ENCODE measurements at places on chromosomes 1 and 21.

- DNase-seq: no peak
Measured at GRCh38 chr1:9761855-9762254, 61.9 kb downstream of the CLSTN1 start.

DNA sequence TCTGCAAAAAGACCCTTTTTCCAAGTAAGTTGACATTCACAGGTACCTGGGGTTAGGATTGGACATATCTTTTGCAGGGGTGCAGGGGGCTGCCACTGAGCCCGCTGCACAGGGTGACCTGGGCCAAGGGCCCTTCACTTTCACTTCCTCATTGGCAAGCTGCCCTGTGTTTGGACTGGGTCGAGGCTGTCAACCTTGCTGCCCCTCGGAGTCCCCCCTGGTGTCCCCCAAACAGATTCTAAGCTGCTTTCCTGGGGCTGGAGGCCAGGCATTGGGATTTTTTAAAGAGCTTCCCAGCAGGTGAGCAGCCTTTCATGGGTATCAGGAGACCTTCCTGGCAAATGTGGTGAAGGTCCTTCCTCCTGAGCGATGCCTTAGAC lies 7.9 kb upstream of the UMODL1 start:
- DNase-seq: no peak

- no peak for DNase-seq
Measured at GRCh38 chr1:240768979-240769378, 157.0 kb upstream of the GREM2 start.

- no peak for DNase-seq
Measured at GRCh38 chr1:193629875-193630274, 443.5 kb upstream of the B3GALT2 start.

- no peak for DNase-seq
Measured at GRCh38 chr1:208204779-208205178, 39.4 kb downstream of the PLXNA2 start.

DNA sequence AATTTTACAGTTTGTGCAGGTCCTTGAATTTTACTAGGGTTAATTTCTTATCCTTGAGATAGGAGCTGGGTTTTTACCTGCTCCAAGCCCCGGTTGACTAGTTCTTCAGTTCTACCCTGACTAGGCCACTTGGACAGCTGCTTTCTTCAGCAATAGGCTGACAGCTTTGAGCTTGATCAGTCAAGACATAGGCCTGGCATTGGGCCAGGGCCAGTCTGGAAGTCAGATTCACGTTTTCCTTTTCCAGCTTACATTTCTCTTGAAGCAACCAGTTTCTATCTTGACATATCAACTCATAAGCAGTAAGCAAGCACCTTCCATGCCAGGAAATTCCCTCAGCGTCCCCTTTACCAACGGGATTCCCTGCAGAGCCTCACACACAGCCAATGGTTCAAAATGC lies 63.7 kb upstream of the AJAP1 start:
- no peak for DNase-seq

DNA sequence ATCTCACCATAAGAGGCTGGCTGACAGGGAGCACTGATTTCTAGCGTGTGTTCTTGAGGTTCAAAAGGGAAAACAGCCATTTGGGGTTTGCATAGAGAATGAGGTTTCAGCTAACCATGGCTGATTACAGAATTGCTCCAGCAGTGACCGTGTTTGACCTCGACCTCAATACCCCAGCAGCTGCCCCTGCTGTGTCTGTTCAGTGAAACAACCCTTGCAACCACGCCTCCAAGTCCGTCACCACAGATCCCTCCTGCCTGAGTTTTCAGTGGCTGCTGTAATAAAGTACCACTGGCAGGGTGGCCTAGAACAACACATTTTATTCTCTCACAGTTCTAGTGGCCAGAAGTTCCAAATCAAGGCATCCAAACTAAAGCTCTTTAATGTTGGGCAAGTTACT lies 147.7 kb downstream of the HUNK start:
- no peak for DNase-seq

DNA sequence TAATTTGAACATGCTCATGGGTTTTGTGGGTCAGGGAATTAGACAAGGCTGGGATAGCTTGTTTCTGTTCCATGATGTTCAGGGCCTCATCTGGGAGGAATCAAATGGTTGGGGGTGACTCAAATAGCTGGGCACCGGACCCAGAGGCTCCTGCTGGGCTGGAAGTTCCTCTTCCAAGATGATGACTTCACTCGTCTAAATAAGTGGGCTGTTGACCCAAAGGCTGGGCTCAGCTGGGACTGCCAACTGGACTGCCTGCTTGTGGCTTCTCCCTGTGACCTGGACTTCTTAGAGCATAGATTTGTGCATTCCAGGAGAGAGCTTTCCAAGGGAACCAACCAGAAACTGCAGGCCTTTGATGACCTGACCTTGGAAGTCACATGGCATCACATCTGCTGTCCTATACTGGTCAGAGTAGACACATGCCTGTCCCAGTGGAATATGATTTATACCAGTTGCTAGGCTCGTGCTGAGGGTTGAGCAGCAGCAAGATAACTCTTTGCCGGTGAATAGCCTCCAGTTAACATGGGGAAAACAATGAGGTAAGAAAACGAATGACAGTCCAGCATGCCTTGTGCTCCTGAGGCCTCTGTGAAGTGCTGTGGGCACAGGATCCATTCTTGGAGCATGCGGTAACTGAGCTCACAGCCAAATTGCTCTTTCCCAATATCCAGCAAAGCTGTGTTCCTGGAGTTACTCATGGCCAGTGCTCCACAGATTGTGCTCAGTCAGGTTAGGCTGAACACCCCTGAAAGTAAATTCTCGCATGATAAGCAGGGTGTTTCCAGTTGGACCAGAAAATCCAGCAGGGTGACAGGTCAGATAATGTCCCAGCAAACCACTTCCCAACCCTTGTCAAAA lies 272.9 kb upstream of the TMEM51 start:
- no peak for DNase-seq

DNA sequence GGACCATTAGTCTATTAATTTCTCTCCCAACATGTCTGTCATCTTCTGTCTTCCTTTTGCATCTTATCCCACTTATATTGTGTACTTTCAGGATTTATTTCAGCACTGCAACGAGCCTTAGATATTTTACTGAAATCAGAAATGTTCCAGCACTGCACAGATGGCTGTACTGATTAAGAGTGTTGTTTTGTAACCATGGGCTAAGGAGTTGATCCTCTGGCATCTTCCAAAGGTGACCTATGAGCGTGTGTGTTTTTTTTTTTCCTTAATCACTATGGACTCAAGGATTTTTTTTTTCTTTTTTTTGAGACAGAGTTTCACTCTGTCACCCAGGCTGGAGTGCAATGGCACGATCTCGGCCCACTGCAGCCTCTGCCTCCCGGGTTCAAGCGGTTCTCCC lies 7.1 kb upstream of the DDX59 start:
- DNase-seq: no peak

GRCh38 chr1:53727461-53728092 lies 11.4 kb downstream of the GLIS1 start:
- DNase-seq: no peak

GRCh38 chr1:212161231-212161781 lies 123.9 kb upstream of the PPP2R5A start:
- DNase-seq: no peak

DNA sequence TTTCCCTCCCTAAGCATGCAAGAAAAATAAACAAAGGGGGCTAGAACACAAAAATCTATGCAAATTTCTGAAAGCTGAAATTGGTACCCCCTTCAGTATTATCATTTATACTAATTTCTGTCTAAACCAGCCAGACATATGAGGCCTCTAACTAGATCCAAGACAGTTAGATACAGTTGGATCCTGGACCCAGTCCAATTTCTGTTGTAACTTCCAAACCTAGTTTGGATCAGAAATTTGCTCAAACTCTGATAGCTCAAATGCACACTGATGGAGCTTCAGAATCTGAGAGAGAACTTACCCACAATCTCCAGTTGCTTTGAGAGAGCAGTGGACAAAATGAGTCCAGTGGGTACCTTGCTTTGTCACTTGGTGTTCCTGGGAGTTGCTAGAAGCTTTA lies 11.9 kb downstream of the CEP350 start:
- DNase-seq: no peak

DNA sequence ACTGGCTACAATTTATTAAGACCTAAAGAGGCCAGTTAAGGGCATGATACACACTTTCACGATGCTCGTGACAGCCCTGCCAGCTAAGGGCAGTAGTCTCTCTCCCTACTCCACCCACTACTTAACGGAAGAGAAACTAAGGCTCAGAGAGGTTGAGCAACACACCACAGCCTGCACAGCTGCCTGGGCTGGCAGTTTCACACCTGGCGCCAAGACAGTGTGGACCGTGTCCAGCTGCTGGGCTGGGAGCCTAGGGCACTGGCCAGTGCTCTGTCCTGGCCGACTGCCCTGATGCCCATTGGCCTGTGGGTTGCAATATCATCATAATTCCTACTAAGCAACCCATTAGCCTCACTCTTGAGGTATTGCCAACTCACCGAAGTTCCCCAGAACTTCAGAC lies 27.6 kb downstream of the TENT5C start:
- DNase-seq: no peak

- DNase-seq: no peak
Measured at GRCh38 chr1:172417557-172417956, 2.9 kb upstream of the C1orf105 start.

- no peak for DNase-seq
Measured at GRCh38 chr1:62314454-62315350, 4.5 kb downstream of the KANK4 start.

DNA sequence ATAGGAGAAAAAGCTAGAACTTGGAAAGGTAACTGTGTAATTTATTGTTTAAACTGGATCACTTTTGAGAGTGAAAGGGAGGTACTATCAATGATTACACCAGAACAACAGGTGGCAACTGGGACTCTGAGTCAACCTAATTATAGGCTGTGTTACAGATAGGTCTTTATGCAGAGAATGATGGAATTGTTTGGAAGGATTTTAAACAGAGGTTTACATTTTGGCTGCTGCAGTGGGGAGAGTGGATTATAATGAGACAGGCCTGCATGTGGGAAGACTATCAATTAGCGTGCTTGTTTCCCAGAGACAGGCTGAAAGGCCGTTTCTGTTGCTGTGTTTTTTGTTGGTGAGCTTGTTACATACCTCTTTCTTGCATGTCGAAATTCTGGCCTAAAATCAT lies 432.9 kb downstream of the PLA2G4A start:
- no peak for DNase-seq

GRCh38 chr1:241825581-241825980 lies 22.4 kb upstream of the EXO1 start:
- no peak for DNase-seq

- DNase-seq: no peak
Measured at GRCh38 chr1:90946630-90947029, 75.2 kb downstream of the ZNF644 start.

DNA sequence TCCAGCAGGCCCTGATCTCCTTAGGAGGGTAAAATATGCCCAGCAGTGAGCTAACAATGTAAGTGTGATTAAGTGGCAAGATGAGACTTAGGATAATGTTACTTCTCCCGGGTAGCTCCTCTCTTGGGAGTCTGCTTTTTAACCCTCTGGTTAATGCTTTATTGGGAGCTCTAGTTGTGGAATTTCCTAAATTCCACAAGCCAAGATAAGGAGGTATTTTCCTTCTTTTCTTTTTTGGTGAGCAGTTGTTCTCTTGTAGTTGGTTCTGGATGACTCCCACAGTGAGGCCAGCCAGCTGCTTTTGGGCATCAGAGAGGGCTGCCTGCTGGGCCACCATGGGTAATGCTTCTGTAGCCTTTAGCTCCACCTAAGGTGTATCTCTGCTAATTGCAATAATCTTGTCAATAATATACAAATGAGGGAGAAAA lies 19.3 kb downstream of the C1orf52 start:
- DNase-seq: no peak

DNA sequence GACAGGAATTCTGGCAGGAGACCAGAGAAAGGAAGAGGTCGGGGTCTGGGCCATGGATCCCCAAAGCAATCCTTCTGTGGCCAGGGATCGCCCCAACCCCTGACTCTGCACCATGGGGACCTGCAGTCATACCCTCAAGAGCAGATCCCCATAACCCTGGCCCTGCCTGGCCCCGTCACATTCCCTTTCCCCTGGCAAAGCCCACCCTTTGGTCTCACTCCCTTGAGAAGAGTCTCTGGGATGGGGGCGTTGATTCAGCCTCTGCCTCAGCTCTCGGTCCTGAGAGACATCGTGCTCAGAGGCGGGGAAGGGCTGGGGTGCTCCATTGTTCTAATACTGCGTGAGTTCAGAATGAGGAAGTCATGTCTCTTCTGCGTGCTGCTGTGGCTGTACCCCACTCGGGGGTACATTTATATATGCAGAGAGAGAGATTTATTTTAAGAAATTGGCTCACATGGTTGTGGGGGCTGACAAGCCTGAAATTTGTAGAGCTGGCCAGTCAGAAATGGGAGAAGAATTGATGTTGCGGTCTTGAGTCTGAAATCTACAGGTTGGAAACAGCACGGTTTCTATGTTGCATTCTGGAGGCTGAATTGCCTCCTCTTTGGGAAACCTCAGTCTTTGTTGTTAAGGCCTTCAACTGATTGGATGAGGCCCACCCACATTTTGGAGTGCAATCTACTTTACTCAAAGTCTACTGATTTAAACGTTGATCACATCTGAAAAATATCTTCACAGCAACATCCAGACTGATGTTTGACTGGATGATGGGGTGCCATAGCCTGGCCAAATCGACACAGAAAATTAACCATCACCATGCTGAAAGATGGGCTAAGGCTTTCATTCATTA lies 4.2 kb upstream of the PADI2 start:
- DNase-seq: no peak

GRCh38 chr21:23045955-23046354 lies 2047.7 kb downstream of the NCAM2 start:
- no peak for DNase-seq

GRCh38 chr1:85938829-85939228 lies 217.7 kb downstream of the COL24A1 start:
- no peak for DNase-seq
